ENCODE measurements at places on chromosomes 11 and 22.

DNA sequence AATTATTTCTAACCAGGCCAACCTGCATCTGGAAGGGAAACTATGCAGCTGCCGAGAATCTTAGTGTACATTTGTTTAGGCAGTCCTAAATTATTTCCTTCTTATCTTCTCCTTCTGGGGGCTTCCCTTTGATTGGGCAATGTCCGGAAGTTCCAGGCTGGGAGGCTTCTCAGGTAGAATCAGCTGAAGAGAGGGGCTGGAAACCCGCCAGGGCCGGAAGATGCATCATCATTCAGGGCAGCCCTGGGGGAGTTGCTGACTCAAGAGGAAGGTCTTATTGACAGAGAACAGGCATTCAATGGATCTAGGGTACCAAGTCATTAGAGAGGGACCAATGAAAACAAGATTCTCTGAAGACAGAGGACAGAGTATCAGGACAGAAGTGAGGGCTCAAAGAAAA lies 150.7 kb downstream of the BLID start:
- no peak for DNase-seq

DNA sequence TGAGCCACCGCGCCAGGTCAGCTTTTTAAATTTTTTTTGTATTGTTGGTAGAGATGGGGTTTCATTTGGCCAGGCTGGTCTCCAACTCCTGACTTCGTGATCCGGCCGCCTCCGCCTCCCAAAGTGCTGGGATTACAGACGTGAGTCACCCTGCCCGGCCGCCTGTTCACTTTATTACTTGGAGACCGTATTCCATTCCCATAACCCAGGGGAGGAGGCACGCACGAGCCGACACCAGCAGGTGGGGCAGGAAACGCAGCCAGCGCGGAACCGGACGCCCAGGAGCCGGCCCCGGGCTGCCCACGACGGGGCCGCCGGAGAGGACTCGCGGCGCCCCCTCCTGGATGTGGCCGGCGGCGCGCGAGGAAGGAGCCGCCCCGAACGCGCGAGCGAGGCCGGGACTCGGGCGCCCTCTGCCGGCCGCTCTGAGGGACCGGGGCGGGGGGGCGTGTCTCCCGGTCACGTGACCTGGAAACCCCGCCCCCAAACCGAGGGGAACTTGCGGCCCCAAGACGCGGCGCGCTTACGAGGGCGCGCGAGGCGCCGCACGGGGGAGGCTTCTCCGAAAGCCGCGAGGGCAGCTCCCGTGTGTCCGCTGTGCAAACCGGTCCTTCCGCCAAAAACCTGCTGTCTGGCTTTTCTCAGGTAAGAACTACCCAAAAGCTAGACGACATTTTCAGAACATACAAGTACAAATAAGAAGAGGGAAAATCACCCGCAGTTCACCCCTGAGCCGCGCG lies 11.6 kb upstream of the RNH1 start:
- DNase-seq, result peak; percentile 79

DNA sequence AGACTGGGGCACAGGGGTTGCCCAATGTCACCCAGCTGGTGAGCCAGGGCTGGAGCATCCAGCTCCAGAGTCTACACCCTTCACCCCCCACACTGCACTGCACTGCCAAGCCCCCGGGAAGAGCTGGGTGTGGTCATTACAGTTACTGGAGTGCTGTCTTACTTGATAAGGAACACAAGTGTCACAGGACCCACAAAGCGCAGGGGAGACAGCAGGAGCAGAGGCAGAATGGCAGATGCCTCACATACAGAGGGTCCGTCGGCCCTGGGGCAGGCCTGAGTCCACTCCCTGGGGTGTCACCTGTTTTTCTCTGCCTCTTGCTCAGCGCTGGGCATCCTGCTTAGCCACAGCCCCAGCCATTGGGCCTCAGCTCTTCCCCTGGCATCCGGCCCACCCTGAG lies 7.7 kb downstream of the IL2RB start:
- no peak for DNase-seq

DNA sequence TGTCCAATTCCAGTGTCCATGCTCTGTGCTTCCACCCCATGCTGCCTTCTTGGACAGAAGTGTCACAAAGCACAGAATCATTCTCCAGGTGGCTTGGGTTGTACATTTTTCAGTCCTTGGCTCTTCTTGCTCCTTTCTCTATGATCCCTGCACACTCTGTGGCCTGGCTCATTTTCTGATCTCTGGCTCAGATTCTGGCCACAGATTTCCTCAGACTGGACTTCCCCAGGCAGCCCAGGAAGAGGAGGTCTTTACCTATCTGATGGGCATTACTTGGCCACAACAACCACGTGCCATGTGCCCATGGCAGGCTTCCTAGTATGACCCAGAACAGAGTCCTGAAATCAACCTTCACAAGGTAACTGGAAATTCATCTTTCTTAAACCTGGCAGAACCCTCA lies 27.2 kb downstream of the SYTL2 start:
- DNase-seq, result no peak

GRCh38 chr11:132993991-132994502 lies 538.3 kb downstream of the OPCML start:
- no peak for DNase-seq

DNA sequence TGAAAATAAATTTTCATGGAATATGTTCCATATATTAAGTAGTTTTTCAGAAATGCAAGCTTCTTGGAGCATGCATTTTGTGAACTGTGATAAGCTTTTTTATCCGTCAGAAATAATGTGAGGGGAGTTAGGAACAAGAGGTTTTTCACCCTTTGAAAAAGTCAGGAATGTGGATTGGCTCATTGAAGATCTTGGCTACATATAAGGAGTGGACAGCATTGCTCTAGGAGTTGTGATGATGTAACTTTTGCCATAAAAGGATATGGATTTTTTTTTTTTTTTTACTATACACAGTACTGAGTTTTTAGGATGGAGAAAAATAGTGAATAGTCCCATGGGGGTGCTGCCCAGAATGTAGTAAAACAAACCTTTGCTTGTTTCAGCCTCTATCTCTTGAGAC lies 180.2 kb downstream of the NAV2 start:
- DNase-seq, result no peak

GRCh38 chr22:25763239-25763777 lies 21.3 kb downstream of the MYO18B start:
- no peak for DNase-seq

DNA sequence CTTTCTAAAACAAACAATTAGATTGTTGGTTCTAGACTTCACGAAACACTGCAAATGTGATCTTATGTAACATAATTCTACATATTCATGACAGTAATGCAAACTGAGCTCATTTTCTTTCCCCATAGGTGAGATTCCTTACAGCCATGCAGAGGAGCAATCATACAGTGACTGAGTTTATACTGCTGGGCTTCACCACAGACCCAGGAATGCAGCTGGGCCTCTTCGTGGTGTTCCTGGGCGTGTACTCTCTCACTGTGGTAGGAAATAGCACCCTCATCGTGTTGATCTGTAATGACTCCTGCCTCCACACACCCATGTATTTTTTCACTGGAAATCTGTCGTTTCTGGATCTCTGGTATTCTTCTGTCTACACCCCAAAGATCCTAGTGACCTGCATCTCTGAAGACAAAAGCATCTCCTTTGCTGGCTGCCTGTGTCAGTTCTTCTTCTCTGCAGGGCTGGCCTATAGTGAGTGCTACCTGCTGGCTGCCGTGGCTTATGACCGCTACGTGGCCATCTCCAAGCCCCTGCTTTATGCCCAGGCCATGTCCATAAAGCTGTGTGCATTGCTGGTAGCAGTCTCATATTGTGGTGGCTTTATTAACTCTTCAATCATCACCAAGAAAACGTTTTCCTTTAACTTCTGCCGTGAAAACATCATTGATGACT lies 1.5 kb downstream of the OR9G1 start:
- no peak for DNase-seq

DNA sequence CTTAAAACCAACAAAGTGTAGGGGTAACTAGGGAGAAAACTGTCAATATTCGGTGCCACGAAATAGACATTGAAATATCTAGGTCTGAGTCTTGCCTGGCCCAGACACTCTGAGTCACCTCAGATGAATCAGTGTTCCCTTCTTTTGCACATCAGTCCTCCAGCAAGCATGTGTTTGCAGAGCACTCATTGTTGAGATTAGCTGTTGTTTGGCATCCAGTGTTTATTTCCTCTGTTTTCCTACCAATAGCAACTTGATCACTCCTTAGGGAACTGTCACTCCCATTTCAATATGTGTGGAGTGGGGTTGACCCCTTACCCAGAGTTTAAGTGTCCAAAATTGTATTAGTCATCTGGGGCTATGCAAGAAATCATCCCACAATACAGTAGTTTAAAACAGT lies 4.7 kb upstream of the ASCC2 start:
- no peak for DNase-seq

GRCh38 chr11:117176186-117176585 lies 2.4 kb upstream of the SIDT2 start:
- DNase-seq, result no peak

All from NT2/D1 (cell line).